ENCODE measurements at places on chromosomes 3 and 15.

DNA sequence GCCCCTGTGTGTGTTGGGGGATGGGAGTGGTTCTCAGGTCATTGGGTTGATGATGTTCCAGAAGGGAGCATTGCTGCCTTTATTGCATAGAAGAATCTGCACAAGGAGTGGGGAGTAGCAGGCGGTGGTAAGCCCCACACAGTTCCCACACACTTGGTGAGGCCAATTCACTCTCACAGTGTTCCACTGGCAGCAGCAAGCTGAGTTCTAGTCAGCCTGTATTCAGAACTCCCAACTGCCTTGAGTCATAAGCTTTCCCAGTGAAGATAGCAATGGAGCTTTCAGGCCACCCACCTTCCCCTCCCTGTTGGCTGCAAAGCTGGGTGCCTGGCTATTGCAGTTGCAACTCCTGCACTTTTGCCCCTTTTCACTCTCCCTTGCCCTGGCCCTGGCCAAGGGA, 181.1 kb upstream of the RBMS3 start:
- DNase-seq = no peak

- no peak for DNase-seq
Measured at GRCh38 chr15:81530271-81530691, 156.3 kb upstream of the TMC3 start.

DNA sequence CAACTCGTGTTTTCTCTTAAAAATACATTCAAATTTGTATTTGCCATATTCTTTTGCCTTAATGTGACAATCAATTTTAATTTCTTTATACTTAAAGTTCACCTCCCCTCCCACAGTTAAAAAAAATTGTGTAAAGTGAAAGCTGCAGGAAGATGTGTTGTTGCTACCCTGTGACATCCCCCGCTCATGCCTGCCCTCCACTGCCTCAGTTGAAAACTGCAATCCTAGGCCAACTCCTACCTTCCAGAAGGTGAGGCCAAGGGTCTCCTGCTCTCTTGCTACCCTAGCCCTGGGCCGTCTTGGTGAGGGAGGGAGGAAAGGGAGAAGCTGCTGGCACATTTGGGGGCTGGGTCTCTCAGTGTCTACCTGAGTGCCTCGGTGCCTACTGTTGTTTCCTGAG, 57.0 kb upstream of the CMTM7 start:
- no peak for DNase-seq

- no peak for DNase-seq
Measured at GRCh38 chr15:39925112-39925842, 5.2 kb upstream of the GPR176 start.

- no peak for DNase-seq
Measured at GRCh38 chr15:23069496-23070166, 30.3 kb upstream of the TUBGCP5 start.

- DNase-seq = no peak
Measured at GRCh38 chr3:132256989-132257388, 60.2 kb upstream of the ACP3 start.

- peak; percentile 84 for DNase-seq
Measured at GRCh38 chr3:194265505-194265892, 85.6 kb downstream of the CPN2 start.

DNA sequence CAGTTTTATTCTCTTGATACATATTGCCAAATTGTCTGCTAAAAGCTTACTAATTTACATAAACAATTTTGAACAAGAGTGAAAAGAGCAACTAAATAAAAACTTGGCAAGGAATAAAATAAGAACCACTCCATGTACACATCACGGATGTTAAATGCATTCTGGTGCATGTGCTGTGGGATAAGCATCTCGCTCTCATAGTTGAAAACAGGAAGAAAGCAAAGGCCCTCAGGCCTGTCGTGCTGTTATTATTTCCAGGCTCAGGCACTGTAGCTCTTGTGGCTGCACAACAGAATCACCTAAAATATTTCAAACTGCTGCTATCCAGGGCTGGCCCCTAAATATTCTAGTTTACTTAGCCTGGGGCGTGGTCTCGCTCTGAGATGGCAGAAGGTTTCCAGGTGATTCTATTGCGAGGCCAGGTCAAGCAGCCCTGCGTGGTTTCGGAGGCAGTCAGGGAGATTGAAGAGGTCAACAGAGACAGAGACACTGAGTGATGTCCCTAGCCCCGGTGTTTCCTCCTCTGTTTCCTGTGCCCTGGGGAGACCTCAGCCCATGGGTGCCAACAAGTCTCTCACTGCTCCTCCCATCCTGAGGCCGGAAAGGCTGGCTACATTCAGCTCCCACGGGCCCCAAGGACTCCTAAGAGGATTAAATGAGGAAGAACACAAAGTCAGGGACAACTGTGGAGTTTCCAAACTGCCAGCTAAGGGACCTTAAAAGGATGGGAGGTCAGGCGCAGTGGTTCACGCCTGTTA, 18.2 kb upstream of the PDIA5 start:
- DNase-seq = no peak

DNA sequence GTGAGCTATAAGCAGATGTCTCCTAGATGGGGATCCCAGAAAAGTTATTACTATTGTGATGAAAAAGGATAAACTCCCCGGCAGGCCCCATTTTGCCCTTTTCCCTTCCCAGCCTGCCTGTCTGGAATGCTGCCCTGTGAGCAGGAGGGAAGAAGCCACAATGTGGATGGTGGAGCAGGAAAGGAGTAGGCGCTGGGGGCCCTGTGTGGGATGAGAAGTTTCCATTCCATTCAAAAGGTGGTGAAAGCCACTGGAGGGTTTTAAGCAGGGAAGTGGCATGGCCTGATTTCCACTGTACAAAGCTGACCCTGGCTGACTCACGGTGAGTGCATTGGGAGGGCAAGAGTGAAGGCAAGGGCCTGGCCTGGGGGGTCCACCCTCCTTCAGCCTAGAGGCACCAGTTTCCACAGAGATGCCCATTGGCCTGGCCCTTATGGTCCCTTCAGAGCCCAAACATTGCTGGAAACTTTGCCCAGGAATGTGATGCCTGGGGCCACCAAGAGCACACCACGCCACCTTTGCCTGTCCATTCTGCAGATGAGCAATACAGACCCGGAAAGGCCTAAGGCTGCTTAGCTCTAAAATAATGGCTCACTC, 206.9 kb downstream of the RPLP1 start:
- no peak for DNase-seq

DNA sequence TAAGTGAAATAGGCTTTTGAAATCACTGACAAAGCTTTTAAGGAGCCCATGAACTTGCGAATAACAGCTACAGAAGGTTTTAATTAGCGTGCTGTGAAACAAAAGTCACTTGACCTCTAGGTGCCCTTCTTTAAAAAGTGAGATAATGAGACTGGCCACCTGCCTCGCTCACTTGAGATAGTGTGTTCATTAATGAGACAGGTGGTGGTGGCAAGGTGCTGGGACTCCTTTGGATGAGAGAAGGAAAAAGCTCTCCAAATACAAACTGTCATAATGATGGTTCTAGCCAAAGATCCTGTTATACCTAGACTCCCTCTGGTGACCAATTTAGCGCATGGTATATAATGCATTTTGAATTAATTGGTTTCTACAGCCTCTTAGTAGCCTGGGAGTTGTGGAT, 22.7 kb upstream of the IREB2 start:
- no peak for DNase-seq

DNA sequence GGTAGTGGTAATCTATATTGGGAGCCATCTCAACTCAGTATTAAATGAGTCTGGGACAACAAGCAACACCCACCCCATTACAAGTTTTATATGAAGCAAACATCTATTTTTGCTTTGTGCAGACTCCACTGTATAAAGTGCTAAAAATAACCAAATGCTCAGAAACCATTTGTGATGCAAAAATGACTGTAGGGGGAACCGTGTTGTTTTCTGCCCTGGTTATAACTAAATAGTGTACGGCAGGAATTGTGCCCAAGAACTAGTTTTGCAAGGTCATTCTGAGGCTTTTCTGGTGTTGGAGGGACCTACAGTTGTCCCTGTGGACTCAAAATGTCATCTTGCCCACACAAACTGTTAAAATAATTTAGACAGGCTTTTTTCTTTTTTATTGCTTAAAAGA, 88.3 kb downstream of the ITPR1 start:
- DNase-seq = no peak

DNA sequence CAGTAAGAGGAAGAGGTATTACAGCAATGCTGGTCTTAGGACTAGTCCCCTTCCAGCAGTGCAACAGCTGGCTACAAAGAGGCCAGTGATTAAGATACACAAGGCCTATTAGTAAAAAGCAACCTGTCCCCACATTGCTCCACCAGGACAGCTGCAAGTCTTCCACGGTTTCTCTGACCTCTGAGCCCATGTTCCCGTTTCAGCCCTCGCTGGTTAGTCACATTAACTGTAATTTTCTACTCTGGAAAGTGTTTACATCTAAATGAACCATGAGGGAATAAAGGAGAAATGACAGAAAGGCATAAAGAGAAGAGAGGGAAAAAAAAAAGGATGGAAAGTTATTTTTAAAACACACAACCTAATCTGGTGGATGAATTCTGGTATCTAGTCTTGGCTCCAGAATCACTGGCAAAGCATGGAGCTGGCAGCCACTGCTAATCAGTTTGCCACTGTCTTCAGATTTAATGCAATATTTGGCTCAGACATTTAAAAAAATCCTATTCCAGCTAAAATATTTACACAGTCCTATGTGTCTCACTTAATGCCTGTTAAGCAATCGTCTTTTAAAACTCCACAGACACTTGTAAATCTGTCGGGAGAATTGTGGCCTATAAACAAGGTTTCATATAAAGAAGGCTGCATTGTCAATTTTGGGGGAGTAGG, 154.9 kb downstream of the GREM1 start:
- peak; percentile 74 for DNase-seq

- no peak for DNase-seq
Measured at GRCh38 chr3:72617424-72618024, 230.7 kb downstream of the SHQ1 start.

- DNase-seq = peak; percentile 64
Measured at GRCh38 chr3:14791343-14791945, 27.3 kb upstream of the FGD5 start.

DNA sequence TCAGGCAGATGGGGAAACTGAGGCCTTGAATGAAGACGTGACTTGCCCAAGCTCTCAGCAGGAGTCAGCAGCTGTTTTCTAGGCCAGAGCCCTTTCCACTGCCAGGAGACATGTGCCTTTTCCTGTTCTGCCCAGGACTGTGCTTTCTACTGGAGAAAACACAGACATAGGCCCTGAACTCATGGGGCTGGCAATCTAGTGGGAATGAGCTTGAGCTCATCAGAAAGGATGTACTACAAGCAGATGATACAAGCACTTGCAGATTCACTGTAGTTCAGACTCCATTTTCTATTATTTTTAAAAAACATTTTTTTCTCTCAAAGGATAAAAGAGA, 14.4 kb downstream of the MASP1 start:
- no peak for DNase-seq

- no peak for DNase-seq
Measured at GRCh38 chr15:34737477-34737876, 17.3 kb downstream of the GJD2 start.

DNA sequence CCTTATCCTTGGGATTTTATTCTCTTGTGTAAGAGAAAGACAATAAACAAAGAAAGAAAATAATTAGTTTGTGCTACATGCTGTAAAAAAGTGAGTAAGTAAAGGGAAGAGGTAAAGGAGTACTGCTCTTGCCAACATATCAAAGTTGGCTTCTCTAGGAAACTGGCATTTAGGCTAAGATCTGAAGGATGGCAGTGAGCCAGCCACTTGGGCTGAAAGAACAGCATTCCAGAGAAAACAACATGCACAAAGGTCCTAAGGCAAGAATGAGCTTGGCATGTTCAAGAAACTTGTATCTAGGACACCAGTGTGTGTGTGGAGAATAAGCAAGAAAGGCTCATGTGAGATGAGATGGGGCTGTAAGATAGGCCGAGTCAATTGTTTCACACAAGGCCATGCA, 245.5 kb upstream of the MANF start:
- no peak for DNase-seq

DNA sequence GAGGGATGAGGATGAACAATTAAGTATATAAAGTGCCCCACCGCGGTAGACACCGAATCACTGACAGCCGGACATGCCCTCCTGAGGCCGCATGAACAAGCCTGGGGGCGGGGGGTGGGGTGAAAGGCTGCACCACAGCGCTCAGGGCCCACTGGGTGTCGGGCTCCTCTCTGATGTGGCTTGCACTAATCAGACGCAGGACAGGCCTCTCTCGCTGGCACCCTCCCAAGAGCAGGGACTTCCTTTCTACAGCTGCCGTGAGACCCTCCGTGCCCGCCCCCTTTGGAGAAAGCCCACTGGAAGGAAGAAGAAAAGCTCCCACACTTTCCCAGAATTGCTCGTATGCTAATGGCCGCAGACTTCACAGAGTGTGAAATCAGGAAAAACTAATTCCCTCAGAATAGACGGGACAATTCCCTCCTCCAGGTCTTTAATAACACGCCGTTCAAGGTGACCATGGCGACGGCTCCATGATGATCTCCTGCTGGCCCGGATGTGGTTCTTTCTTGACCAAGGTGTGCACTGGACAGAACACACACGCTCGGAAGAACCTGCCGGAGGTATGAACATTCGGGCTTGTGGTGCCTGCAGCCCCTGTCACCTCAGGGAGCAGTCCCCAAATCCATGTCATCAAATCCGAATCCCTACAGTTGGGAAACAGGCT, 32.0 kb downstream of the IQSEC1 start:
- no peak for DNase-seq

- DNase-seq = no peak
Measured at GRCh38 chr3:122678506-122678905, 2.1 kb upstream of the PARP14 start.

DNA sequence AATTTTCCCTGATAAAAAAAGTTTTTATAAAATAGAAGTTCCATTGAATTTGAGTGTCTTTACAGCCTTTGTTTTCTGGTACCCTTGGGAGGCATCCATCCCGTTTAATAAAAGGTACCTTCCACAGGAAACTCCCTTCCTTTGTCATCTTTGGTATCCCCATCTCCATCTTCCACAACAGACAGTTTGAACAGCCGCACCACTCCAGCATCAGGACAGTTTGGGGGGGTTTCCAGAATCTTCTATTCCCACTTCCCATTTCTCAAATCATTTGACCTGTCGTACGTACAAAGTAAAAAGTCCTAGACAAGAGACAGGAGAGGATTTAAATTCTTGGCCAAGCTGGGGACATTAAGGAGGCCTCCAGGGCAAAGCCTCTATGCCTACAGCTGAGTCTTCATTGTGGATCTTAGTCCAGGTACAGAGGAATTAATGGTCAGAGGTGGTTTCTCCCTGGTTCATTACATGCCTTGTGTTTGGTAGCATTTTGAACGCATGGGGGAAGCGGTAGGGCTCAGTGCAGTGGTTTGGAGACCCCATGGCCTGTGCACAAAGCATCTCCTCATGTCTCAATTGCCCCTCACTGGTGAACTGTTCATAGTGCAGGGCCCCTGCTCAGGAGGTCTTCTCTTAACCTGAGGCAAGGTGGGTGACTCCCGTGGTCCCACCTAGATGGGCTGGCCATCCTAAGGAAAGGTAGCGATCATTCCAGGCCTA, 19.4 kb upstream of the BCL2A1 start:
- DNase-seq = no peak

GRCh38 chr3:123831420-123831819, 52.7 kb downstream of the MYLK start:
- DNase-seq = no peak

- DNase-seq = no peak
Measured at GRCh38 chr15:41978534-41978933, 6.2 kb upstream of the EHD4 start.

GRCh38 chr3:160401291-160402095, 2.0 kb downstream of the SMC4 start:
- DNase-seq = no peak

GRCh38 chr3:49484471-49484870, 14.4 kb downstream of the DAG1 start:
- DNase-seq = no peak
